ENCODE measurements at places on chromosomes 3 and 15.

DNA sequence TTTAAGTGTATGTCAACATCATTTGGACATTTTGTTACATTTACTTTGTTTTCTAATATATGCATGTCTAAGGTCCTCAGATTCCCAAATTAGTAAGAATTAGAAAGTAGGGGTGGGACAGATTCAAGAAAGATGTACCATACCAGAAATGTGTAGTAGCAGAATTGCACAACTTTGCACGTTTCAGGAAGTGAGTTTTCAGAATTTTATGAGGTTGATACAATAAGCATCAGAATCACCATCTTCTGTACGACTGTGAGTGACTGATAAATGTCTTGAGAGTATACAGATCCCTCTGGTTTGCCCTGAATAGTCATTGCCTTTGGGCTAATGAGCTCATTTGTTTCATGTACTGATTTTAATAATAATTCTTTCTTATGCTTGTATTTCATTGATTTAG is 9.3 kb downstream of the ARIH2 start:
- DNase-seq, result no peak

GRCh38 chr3:146131616-146132410 is 29.2 kb downstream of the PLOD2 start:
- DNase-seq, result no peak

GRCh38 chr15:43934480-43934879 is 107.7 kb downstream of the WDR76 start:
- DNase-seq, result no peak

DNA sequence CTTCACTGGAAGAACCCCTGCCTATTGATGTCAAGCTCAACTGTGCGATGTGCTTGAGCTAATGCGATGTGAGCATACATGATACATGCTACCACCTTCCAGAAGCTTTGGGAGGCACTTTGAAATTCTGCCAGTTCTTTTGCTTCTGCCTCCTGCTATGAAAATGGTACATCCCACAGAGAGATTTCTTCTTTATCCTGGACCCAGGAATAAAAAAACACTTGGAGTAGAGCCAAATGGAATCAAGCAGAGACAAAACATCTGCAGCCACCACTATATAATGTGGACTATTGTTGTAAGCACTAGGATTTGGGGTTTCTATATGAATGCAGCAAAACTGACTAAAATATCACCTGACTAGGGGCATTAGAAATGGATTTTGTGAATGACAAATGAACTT is 119.9 kb upstream of the GAP43 start:
- no peak for DNase-seq

GRCh38 chr15:28096670-28097431 is 2.3 kb downstream of the OCA2 start:
- no peak for DNase-seq

- DNase-seq, result no peak
These were observed 18.6 kb downstream of the ATP10A start for GRCh38 chr15:25844542-25844941.

GRCh38 chr3:177622520-177622919 is 425.2 kb upstream of the TBL1XR1 start:
- no peak for DNase-seq

DNA sequence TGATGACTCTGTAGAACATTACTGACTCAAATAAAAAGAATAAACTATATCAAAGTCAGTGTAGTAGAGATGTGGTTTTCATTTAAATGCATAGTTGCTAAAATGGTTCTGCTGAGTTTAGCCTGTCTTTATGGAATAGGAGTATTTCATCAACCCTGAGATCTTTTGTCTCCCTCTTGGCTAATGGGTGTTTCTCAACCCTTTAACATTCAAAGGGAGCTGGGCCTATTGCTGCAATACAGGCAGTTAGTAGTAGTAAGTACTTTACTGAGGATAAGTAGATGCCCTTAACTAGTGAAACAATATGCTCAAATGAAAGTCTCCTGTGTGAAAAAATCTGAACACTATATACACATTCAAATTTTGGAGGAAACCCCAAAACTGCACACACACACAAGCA is 184.7 kb upstream of the TTC14 start:
- no peak for DNase-seq
